ENCODE measurements at places on chromosomes 4 and X.

GRCh38 chrX:118614150-118614549 lies 113.3 kb upstream of the IL13RA1 start:
- no peak for DNase-seq

DNA sequence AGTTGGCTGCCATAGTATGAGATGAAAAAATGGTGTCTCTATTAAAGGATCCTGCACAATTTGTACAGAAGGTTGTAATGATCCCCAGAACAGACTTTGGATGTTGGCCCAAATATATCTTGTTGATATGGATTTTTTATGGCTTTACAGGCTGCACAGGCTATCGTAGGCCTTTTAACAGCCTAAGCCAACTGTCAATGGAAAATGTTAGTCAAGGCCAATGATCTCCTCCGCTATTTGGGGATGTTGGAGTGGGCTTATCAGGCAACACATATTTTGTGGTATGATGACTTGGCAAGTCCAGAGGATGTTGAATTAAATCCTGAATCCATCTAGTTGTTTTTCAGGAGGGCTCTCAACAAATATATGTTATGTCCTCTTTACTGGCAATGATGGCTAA lies 42.1 kb downstream of the ZCCHC13 start:
- DNase-seq = no peak

GRCh38 chrX:642436-643240 lies 12.0 kb downstream of the SHOX start:
- no peak for DNase-seq

GRCh38 chr4:165433529-165433928 lies 54.7 kb downstream of the CPE start:
- DNase-seq = no peak

DNA sequence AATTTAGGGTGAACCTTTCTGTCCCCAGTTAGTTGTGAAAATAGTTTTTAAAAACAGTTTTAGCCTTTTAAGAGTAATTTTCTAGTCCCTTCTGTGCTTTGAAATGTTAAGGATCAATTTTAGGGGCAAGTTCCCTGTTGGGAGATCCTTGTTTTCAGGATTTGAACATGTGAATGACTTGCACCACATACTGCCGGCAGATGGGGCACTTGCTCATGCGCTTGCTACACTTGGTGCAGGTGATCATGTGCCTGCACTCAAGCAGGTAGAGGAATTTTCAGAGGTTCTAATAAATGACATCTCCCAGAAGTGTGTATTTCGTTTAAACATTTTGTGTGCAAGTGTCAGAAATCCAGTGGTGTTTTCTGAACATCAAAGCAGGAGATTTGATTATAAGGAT lies 195.9 kb downstream of the CHM start:
- no peak for DNase-seq

DNA sequence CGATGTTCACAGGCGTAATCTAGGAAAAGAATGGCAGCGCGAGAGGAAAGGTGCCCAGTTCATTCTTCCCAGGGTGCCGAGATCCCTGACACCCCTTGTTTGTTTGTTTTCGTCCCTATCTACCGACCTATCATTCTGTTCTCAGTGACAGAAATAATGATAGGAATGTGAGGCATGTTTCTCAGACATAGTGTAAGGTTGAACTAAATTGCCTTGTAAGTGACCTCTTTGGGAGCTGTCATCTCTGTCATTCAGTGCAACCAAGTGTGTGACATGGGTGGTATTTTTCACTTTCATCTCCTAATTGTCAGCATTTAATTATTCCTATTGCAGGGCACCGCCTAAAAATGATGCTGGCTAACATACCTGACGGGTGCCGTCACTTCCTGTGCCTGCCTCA lies 24.4 kb downstream of the CLDN22 start:
- DNase-seq = no peak

DNA sequence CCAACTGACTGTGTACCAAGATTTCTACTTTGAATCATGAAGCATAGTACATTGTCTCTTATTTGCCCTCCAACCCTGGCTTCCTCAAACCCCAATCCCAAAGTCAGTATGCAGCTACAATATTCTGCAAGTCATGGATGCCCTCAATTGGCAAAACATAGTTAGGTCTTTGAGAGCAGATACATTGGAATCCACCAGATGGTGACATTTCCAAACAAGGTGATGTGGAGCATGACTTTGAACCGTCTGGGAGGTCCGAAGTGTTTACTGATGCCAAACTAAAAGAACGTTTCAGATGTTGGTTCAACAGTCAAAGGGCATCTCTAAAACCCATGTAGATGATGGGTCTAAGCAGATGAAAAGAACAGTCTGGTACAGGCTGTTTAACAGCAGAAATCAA lies 43.7 kb upstream of the FRMD7 start:
- no peak for DNase-seq

DNA sequence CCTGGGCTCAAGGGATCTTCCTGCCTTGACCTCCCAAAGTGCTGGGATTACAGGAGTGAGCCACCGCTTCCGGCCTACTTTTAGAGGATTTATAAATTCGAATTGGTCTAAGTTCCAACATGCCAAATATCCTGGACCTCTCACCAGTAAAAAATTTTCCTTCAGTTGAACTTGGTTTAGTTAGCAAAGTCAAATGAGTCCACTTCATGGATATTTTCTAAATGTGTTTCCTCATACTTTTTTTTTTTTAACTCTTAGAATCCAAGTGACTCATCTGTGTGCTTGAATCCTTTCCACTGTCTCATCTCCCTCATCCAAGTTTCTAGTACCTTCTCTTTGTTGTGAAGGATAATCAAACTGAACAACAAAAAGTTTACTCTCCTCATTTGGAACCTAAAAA lies 49.7 kb downstream of the RBM47 start:
- DNase-seq = no peak

GRCh38 chr4:136458326-136458725 lies 1074.0 kb downstream of the PCDH18 start:
- DNase-seq = no peak

- no peak for DNase-seq
Observed at GRCh38 chrX:71634366-71634765, 16.1 kb upstream of the CXCR3 start.

DNA sequence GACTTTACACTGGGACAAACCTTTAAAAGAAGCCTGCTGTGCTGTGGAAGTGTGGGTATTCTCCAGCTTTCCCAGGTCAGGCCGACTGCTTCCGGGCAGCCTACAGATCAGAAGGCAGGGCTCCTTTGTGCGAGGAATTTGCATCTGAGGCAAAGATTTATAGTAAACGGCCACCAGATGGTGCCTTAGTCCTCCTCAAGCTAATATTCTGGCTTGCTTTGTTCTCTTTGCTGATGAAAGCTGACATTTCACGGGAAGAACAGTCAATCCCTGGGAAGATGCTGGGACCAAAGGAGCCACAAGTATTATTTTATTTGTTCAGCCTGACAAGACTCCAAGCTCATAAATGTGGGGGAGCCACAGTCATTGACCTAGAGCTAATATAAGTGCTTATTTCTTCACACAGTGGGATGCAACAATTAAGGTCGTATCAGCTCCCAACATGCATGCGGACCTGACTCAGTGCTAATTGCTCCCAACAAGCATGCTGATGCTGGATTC lies 120.7 kb upstream of the TRIM2 start:
- DNase-seq = peak; percentile 33

- DNase-seq = no peak
Observed at GRCh38 chrX:1218286-1218685, 5.8 kb upstream of the CRLF2 start.

GRCh38 chrX:153865321-153865580 lies 20.7 kb downstream of the L1CAM start:
- DNase-seq = no peak

DNA sequence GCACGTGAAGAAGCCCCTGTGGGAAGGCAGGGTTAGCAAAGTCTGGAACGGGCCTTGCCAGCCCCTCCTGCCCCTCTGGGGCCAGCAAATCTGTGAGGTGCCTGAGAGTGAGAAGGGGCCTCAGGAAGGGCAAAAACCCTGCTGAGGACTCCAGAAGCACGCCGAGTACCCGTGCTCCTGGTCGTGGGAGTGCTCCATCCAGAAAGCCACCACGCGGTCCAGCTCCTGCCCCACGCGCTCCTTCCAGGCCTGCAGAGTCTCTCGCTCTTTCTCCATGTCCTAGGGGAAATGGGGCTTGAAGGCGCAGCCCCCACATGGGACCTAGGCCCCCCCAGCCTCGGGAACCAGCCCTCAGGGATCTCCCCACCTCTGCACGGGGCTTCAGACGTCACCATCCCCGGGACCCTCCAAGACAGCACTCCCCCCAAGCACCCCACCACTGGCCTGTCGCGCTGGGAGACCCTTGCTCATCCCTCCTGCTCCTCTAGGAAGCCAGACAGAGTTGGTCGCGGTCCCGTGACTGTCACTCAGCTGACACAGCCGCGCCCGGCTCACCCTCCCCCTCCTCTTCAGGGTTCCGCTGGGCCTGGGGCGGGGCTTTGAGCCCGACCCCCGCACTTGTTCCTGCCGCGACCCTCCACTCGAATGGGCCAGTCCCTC lies at the start of gene RENBP:
Gene RENBP (minus strand): TSS at position 504 of the 660 bp plus-strand sequence. CDS start 33 bp downstream, at position 471.
- DNase-seq = no peak

- DNase-seq = peak; percentile 20
Observed at GRCh38 chr4:22473268-22473667, 42.6 kb downstream of the ADGRA3 start.

GRCh38 chr4:74624351-74625151 lies 169.8 kb downstream of the BTC start:
- peak; percentile 21 for DNase-seq

GRCh38 chr4:158825433-158826036 lies 56.7 kb downstream of the FNIP2 start:
- DNase-seq = no peak

GRCh38 chr4:43242606-43243005 lies 350.1 kb downstream of the GRXCR1 start:
- no peak for DNase-seq

- DNase-seq = no peak
Observed at GRCh38 chr4:182600093-182600492, 317.1 kb downstream of the DCTD start.

- DNase-seq = no peak
Observed at GRCh38 chrX:20441123-20441522, 174.4 kb upstream of the RPS6KA3 start.

- DNase-seq = no peak
Observed at GRCh38 chrX:18946157-18946556, 37.8 kb downstream of the PHKA2 start.

- DNase-seq = no peak
Observed at GRCh38 chrX:129961180-129962083, 21.0 kb upstream of the BCORL1 start.

DNA sequence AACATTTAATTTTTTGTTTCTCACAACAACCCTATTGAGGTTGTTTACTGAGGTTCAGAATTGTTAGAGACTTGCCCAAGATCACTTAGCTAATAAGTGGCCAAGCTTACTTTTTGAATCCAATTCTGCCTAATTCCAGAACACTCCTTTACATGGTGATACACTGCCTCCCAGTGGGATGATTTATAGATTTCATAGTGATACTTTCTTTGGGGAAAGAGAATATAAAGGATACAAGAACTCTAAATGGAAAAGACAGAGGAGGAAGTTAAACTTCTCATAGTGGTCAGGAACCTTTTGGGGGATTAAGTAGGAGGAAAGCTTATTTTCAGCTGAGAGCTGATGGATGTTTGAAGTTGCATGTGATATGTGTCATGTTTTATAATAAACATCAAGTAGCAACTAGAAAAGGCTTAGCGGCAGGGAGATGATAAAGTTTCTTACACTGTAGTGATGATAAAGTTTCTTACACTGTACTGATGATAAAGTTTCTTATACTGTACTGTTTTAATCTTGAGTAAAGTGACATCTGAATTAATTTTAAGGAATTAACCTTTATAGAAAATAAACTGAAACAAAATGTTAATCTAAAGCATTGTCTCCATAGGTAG lies 15.3 kb downstream of the STAG2 start:
- DNase-seq = no peak

DNA sequence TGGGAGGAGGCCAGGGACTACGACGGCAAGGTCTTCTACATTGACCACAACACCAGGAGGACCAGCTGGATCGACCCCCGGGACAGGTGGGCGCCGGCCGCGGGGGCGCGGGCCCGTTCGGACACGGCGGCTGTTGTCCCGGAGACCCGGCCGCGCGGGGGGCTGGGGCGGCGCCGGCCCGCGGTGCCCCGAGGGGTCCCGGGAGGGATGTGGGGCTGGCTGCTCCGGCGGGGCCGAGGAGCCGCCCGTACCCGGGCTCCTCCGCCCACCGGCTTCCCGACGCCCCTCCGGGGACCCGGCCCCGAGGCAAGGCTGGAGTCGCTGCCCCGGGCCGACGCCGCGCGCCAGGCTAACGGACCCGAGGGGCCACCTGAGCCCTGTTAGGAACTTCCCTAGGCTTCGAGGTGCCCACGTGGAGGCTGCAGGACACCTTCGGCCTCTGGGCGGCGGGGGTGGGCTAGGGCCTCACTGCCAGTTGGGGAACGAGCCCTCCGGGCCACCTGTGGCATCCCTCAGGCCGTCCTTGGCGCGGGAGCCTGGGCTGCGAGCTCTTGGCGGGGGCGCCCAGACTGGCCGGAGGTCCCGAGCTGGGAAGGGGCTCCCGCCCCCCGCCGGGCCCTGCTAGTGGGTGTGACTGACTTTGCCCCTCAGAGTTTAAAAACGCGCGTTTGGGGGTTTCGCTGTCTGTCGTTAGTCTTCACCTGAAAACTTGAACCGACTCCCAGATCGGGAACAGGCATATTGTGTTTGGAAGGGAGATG lies 660 bp downstream of the WWC2 start:
- DNase-seq = no peak

- no peak for DNase-seq
Observed at GRCh38 chr4:41496977-41497376, 41.0 kb upstream of the LIMCH1 start.

DNA sequence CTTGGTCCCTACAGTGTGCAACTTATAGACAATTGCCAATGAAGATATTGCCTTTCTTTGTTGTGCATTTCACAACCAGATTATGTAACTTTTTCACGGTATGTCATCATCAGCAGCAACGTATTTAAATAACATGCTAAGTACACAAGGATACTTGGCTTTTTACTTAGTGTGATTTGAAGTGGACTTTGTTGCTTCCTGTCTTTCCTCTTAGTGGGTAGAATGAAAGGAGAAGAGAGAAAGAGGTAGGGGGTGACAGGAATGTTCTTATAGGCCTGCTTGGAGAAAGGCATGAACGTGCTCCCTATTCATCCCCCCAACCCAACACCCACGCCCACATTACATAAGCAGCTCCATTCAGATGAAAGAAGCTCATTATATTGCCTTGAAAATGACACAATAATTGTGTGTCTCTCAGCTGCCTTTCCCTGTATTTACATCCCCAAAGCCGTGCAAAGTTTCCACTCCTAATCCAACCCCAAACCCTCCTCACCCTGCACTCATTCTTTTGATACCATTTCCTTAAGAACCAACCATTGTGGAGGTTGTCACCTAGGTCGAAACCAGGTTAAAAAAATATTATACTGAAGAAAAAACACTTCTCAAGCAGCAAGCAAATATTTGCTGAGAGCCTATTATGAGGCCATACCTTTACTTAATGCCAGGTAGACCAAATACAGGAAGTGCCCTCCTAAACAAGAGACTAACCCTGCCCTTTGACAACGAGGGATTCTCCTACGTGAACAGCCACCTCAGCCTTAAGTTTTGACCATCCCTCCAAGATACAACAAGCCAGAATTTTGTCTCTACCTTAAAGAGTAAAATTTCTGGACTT lies 25.2 kb upstream of the GK start:
- no peak for DNase-seq
